ENCODE measurements at places on chromosomes 4 and X.

GRCh38 chr4:5930876-5931275 lies 38.0 kb upstream of the CRMP1 start:
- DNase-seq = no peak

GRCh38 chr4:87633243-87633642 lies 16.8 kb upstream of the DMP1 start:
- DNase-seq = no peak

- no peak for DNase-seq
Observed at GRCh38 chr4:47839259-47839658, 1.4 kb upstream of the CORIN start.

GRCh38 chr4:38621028-38621684 lies 42.8 kb upstream of the KLF3 start:
- no peak for DNase-seq

DNA sequence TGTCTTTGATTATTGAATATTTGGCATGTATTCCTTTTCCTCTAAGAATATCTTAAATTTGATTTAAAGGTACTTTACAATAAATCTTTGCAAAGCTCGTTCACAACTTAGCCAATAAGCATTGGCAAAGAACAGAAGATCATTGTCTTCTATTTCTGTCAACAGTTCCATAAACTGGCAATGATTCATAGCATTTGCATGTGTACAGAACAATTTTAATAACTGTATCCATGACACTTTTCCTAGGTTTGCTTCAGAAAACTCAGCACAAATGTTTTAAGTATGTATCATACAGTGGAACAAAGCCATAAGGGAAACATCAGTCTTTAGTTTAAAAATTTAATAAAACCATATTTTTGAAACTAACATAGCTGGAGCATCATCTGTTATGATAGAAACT lies 462.7 kb upstream of the RPS6KA3 start:
- DNase-seq = no peak

DNA sequence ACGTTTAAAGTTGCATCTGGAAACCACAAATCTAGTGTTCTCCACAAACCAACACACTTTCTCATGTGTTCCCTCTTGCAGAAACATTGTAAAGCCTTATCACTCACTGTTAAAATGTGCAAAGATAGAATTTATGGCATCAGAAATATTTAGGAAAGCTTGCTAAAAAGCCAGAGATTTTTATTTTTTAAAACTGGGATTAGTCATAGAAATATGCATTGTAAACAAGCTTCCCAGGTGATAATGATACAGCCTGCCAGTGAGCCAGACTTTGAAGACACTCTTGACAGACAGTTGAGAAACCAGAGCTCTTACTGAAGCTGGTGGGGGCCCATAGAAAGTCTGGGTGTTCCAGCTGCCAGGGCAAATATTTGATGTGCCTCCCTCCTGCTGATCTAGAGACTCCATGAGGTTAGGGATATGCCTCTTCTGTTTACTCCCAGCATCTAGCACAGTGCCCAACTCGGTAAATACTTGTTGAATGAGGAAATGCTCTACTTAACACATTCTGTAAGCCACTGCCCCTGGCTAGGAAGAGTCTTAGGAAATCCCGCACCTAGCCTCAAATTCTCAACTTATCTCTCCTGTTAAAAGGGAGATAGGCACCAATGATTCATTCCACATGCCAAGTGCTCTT lies 179.0 kb upstream of the RASGEF1B start:
- DNase-seq = no peak

GRCh38 chrX:18016941-18017340 lies 155.8 kb upstream of the RAI2 start:
- no peak for DNase-seq

DNA sequence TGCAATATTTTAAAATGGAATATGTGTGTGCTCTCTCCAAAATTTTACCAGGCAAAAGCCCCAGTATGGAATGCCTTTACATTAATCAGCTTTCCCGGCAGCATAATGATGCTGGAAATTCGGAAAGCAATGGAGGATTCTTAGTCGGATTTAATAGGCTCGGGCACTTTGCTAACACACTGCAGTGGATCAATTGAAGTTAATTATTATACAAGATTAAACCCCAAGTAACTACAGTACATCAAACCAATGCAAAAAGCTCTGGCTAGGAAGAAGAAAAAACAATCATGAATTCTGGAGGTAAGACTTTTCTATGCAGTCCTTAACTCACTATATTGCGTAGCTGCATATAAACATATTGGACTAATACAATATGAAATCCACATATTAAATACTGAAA lies 43.6 kb upstream of the GRIA3 start:
- no peak for DNase-seq

- no peak for DNase-seq
Observed at GRCh38 chrX:136674270-136674985, 26.5 kb downstream of the CD40LG start.

DNA sequence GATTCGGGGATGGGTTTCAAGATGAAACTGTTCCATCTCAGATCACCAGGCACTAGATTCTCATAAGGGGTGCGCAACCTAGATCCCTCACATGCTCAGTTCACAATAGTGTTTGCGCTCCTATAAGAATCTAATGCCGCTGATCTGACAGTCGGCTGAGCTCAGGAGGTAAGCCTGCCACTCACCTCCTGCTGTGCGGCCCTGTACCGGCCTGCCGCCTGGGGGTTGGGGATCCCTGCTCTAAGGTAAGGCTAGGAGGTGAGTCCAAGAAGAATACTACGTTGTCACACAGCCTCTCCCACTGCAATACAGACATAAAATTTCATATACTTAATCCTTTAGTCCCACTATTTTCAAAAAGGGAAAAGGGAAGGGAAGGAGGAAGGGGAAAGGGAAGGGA lies 213.4 kb upstream of the HCCS start:
- no peak for DNase-seq

GRCh38 chr4:98775672-98776071 lies 117.3 kb upstream of the TSPAN5 start:
- no peak for DNase-seq

GRCh38 chrX:14676431-14676830 lies 147.1 kb downstream of the GLRA2 start:
- DNase-seq = no peak

GRCh38 chr4:108058685-108059440 lies 69.2 kb downstream of the HADH start:
- no peak for DNase-seq

- DNase-seq = no peak
Observed at GRCh38 chr4:114423582-114423981, 175.0 kb upstream of the UGT8 start.

DNA sequence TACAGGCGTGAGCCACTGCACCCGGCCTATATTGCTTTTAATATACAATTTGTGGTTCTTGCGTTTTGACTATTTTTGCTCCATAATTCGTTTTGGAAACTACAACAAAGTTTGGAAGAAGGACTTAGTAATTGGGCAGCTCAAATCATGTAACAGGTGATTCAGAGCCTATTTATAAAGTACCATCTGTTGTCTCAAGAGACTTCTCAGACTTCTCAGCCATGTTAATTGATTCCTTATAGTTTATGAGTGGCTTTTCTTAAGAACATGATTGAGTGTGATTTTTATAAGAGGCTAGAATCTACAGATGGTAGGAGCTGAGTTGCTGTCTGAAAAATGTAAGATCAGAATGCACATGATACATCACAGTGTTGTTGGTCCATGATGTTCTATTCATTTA lies 240.2 kb downstream of the ADGRL3 start:
- DNase-seq = no peak

GRCh38 chr4:150236626-150237025 lies 158.4 kb downstream of the DCLK2 start:
- no peak for DNase-seq

- DNase-seq = peak; percentile 15
Observed at GRCh38 chr4:134906404-134907023, 704.9 kb upstream of the PABPC4L start.

DNA sequence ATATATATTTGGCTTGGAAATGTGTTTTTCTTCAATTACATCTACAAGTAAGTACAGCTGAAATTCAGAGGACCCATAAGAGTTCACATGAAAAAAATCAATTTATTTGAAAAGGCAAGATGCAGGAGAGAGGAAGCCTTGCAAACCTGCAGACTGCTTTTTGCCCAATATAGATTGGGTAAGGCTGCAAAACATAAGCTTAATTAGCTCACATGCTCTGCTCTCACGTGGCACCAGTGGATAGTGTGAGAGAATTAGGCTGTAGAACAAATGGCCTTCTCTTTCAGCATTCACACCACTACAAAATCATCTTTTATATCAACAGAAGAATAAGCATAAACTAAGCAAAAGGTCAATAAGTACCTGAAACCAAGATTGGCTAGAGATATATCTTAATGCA lies 26.1 kb downstream of the NUDT6 start:
- DNase-seq = no peak

DNA sequence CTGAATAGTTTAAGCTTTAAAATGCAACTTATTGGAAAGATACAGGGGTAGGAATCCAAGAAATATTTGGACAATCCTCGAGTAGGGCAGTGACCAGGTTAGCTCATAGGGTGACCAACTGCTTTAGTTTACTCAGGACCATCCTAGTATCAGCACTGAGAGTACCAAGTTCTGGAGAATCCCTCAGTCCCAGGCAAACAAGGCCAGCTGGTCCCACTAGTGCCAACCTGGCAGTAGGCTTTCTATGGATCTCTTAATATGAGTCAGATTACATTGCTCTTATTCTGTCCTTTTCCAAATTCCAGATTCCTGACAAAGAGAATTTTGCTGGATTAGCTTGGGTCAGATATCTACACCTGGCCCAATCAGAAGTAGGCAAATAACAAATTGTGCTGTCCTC lies 493.7 kb downstream of the KCNIP4 start:
- DNase-seq = no peak

All from nephron progenitor cell (in vitro differentiated cells).